ENCODE measurements at places on chromosomes 7 and 10.

- no peak for DNase-seq
These were observed 104.5 kb upstream of the PRSS58 start for GRCh38 chr7:142362349-142362748.

DNA sequence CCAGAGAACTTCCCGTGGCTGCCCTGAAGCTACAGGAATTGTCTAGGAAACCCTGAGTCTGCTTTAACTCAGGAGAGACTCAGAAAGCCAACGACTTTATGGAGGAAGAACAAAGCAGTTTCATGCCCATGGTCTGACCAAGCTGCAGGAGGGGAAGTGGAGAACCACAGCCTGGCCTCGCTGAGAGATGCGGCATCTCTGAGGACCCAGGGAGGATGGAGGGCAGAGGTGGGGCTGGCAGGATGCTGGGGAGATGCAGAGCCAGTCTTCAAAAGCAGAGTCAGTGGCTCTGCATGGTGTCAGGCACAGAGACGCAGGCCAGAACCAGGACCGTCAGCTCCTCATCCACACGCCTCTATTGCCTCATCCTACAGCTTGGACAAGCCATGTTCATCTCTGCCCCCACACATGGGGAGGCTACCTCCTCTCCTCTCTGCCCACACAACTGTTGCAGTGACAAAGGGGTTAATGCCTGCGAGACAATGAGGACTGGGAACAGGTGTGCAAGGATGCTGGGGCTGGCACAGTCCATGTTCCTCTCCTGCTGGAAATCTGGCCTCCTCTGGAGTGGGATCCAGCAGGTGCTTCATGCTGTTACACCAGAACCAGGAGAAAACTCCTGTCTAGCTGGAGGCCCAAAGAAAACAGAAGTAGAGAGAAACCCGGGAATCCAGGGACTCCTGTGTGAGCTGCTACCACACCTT, 267.0 kb downstream of the PLXNA4 start:
- no peak for DNase-seq

- no peak for DNase-seq
These were observed 232.7 kb upstream of the TAC1 start for GRCh38 chr7:97499204-97499603.

- DNase-seq, result no peak
These were observed 28.2 kb downstream of the IL2RA start for GRCh38 chr10:6033954-6034353.

- DNase-seq, result peak; percentile 41
These were observed 14.7 kb upstream of the LRRN3 start for GRCh38 chr7:111076205-111076604.

DNA sequence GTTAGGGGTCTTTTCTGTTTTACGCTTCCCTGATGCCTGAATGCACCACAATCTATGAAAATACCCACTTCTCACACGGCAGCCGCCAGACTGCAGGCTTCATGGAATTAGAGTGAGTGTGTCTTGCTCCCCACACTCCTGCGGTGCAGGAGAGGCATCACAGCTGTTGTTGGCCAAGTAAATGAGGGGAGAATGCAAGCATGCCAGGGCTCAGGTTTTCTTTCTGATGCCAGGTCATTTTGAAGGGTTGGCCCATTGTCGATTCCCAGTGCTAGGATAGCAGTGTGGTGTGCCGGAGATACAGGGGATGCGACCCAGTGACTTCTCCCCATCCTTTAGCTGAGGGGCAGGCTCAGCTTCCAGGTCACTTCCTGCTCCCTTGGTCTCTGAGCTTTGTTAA, 16.3 kb downstream of the CXCL12 start:
- DNase-seq, result no peak

DNA sequence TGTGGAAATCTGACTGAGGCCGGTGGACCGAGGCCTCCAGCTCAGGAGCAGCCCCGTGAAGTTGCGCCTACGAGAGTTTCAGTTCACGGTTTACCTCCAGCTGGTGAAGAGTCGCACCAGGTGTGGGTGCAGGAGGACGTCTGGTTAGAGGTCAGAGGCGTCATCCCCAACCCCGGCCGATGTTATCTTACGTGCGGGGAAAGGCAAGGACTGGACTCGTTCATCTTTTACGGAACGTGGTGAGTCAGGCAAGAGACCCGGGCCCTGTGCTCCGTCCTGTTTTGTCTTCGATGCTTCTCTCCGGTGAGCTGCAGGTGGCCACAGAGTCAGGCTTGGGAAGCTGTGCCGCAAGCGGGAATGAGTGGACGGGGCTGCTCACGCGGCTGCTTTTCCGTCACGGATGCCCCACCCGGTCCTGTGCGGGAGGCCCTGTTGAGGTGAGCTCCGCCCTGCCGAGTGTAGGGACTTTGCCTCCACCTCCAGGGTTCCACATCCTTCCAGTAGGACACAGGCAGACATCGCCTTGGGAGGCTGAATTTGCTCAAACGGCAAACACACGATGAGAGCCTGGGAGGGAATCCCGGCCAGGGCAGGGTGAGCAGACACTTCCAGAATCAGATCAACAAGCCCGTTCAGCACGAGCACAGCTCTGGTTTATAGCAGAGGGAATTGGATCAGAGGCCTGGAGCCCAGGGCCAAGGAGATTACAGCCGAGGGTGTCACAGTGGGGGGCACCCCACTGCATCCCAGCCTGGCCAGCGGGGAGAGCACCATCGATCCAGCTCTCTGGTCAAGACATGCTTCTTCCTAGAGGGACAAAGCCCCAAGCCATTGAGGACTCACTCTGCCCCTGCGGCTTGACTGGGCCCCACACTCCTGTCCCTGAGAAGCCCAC, 50.1 kb upstream of the INPP5A start:
- no peak for DNase-seq

DNA sequence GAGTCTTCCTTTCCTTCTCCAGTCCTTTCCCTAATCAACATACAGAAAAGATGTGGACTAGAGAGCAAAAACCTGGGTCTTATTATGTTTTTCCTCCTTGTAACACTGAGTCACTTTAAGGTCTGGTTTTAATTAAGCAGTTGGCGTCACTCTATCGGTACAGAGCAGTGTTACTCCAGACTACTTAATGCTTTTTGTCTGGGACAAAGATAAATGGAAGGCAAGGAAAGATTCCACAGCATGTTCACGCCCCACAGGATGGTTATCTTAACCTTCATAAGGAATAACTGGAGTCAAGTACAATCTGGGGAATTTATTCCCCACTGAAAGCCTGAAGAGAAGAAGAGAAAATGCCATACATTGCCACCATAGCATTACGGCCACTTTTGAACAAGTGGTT, 145.7 kb downstream of the ELAPOR2 start:
- no peak for DNase-seq

- peak; percentile 42 for DNase-seq
These were observed 100.4 kb downstream of the TAX1BP1 start for GRCh38 chr7:27840313-27840712.

DNA sequence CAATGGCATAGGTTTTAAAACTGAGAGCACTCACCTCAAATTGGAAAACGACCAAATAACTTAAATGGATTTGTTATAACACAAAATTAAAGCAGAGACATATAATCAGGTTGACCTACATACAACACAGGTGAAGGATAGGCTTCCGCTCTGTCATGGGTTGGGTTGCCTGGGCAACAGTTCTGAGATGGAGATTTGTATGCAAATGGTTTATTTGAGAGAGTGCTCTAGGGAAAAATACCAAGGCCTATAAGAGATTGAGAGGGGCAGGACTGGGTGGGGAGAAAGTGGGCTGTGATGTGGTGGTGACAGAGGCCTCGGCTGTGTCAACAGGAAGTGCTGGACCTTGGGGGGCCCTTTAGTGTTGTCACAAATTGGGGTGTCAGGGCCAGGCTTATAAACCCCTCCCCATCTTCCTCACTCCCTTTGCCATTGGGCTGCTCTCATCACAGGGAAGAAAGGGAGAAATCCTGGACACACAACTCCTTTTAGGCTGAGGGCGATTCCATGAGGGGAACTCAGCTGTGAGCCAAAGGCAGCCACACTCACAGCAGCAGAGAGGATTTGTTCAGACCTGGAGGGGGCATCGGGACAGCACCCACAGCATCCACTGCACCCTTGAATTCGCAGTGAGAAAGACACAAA, 105.4 kb upstream of the LYZL1 start:
- DNase-seq, result no peak

All from activated CD8-positive, alpha-beta memory T cell treated with anti-CD3 and anti-CD28 coated beads, Interleukin-2, amount 50 U/mL, for 4 hours (primary cell).